Esophagus squamous epithelium (tissue), 5 donors: ENCODE measurements at places on chromosomes 12 and 14.

GRCh38 chr12:4217091-4217490 lies 56.5 kb upstream of the CCND2 start:
- DNase-seq: no peak
- H3K36me3 ChIP-seq: no peaks in the 10 kb centered on the region
- no peaks in the 10 kb centered on the region for H3K27me3 ChIP-seq
- H3K4me3 ChIP-seq: no peak overlapping the region

DNA sequence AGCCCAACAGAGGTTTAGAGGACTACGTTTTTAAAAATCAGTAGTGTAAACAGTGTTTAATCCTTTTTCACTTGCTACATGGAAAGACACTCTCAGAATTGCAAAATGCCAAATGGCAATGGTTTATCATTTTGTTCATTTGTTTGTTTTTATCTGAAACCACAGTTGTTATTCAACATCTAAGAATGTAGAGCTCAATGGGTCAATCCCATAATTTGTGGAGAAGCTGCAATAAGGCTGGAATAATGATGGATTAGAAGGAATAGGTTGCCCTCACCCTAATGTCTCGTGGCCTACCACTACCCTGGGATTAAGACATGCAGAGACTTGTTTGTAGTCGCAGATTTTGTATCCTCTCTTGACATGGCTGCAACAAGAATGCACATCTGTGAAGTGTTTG lies 115.7 kb downstream of the LLPH start:
- H3K27ac ChIP-seq: no peak overlapping the region
- H3K4me1 ChIP-seq: no peaks in the 10 kb centered on the region
- H3K36me3 ChIP-seq: no peaks in the 10 kb centered on the region
- no peak overlapping the region for H3K4me3 ChIP-seq
- H3K27me3 ChIP-seq: no peaks in the 10 kb centered on the region
- DNase-seq: no peak

- DNase-seq: no peak
- no peaks in the 10 kb centered on the region for H3K27me3 ChIP-seq
- H3K4me3 ChIP-seq: no peak overlapping the region
- no peak overlapping the region for H3K27ac ChIP-seq
- no peaks in the 10 kb centered on the region for H3K4me1 ChIP-seq
These were observed 5.9 kb downstream of the CCDC198 start for GRCh38 chr14:57487771-57488170.

GRCh38 chr12:115354007-115354890 lies 670.3 kb upstream of the TBX3 start:
- no peak for DNase-seq
- peak overlapping the region; percentile 85 for H3K27ac ChIP-seq
- peak overlapping the region; percentile 28 for H3K4me3 ChIP-seq
- H3K4me1 ChIP-seq: peaks cover 8% of the 10 kb centered on the region

DNA sequence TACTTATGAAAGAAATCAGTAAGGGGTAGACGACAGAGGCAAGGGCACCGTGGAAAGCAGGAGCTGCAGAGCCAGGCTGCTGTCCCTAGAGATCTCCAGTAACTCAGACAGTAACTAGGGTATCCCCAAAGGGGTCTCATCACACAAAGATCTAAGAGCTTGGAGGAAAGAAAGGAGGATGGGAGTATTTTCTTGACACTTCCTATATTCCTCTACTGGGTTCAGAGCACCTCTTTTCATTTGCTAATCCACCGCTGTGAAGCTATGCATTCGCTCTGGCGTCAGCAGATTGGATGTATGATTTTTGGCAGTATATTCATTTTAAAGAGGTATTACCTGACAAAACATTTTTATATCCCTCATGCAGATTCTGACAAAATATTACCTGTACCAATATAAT lies 12.6 kb downstream of the USP44 start:
- no peak overlapping the region for H3K4me3 ChIP-seq
- DNase-seq: no peak
- H3K4me1 ChIP-seq: peaks cover 10% of the 10 kb centered on the region
- H3K27ac ChIP-seq: no peak overlapping the region
- H3K27me3 ChIP-seq: no peaks in the 10 kb centered on the region
- no peaks in the 10 kb centered on the region for H3K36me3 ChIP-seq

- H3K27me3 ChIP-seq: no peaks in the 10 kb centered on the region
- no peaks in the 10 kb centered on the region for H3K36me3 ChIP-seq
These were observed 566.0 kb upstream of the USP15 start for GRCh38 chr12:61694214-61694613.

GRCh38 chr14:73258076-73258475 lies 20.8 kb downstream of the PAPLN start:
- H3K27ac ChIP-seq: no peak overlapping the region
- no peak for DNase-seq
- no peak overlapping the region for H3K4me3 ChIP-seq
- no peaks in the 10 kb centered on the region for H3K36me3 ChIP-seq
- no peaks in the 10 kb centered on the region for H3K4me1 ChIP-seq

DNA sequence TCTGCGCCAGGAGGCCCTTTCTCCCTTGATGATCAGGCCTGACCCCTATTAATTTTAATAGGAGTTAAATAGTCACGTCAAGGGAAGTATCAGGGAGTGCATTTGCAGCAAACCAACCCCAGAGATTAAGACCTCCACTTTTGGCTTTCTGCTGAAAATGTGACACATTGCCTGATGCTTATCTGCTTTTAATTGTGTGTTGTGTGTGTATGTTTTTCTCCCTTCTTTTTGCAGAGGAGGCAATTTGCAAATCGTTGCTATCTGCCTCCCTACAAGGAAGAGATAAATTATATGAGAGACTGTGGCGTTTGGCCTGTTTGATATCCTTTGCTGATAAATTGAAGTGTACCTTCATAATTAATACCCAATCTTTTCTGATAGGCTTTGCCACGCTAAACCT lies 822.9 kb downstream of the VRK1 start:
- DNase-seq: no peak
- no peak overlapping the region for H3K27ac ChIP-seq
- no peak overlapping the region for H3K4me3 ChIP-seq
- H3K36me3 ChIP-seq: no peaks in the 10 kb centered on the region

GRCh38 chr12:12872934-12873275 lies 18.5 kb upstream of the GPRC5A start:
- H3K27ac ChIP-seq: peak overlapping the region; percentile 60
- H3K4me3 ChIP-seq: no peak overlapping the region
- no peaks in the 10 kb centered on the region for H3K36me3 ChIP-seq
- no peak for DNase-seq
- H3K27me3 ChIP-seq: no peaks in the 10 kb centered on the region

- H3K27me3 ChIP-seq: no peaks in the 10 kb centered on the region
- peak overlapping the region; percentile 91 for H3K4me3 ChIP-seq
- no peak for DNase-seq
- H3K4me1 ChIP-seq: peaks cover 38% of the 10 kb centered on the region
These were observed 691 bp downstream of the SLC2A13 start for GRCh38 chr12:40105265-40105514.

DNA sequence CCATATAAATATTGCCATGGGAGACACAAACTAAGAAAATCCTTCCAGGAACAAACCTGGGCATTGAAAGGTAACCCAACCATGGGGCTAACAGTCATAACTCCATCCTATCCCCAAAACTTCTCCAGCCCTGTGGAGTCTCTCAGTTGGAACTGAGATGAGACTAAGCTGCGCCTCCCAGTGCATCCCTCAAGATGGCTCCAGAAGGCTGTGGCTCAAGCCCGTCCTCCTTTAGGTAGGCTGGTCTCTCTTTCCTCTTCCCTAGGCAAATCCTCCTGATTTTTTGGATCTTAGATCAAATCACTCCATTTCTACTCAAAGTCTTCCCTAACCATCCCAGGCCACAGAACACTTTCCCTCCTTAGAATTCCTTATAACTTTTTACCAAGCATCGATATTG lies 364.3 kb upstream of the CCDC196 start:
- H3K27ac ChIP-seq: no peak overlapping the region
- no peaks in the 10 kb centered on the region for H3K36me3 ChIP-seq
- H3K4me3 ChIP-seq: no peak overlapping the region
- DNase-seq: no peak

DNA sequence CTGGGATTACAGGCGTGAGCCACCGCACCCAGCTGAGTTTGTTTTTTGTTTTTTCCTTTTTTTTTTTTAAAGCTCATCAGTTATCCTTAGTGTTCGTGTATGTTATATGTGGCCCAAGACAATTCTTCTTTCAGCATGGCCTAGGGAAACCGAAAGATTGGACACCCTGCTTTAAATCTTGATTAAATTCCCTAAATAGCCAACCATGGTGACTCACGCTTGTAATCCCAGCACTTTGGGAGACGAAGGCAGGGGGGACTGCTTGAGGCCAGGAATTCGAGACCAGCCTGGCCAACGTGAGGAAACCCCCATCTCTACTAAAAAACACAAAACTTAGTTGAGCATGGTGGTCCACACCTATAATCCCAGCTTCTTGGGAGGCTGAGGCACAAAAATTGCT lies 131.1 kb downstream of the MED13L start:
- no peak overlapping the region for H3K4me3 ChIP-seq
- H3K4me1 ChIP-seq: peaks cover 39% of the 10 kb centered on the region
- no peak for DNase-seq
- no peaks in the 10 kb centered on the region for H3K27me3 ChIP-seq
- H3K27ac ChIP-seq: no peak overlapping the region

GRCh38 chr12:7117670-7118069 lies 8.7 kb upstream of the C1RL start:
- H3K27ac ChIP-seq: no peak overlapping the region
- no peak overlapping the region for H3K4me3 ChIP-seq
- no peaks in the 10 kb centered on the region for H3K36me3 ChIP-seq
- no peaks in the 10 kb centered on the region for H3K27me3 ChIP-seq
- peaks cover 9% of the 10 kb centered on the region for H3K4me1 ChIP-seq

GRCh38 chr14:55026793-55027561 lies at the start of the genes SOCS4 and WDHD1:
SOCS4 (plus strand) TSS chr14:55027236; CDS start chr14:55043042, 15,806 bp downstream.
WDHD1 (minus strand) TSS chr14:55027099; CDS start chr14:55026787, 312 bp downstream.
- no peaks in the 10 kb centered on the region for H3K27me3 ChIP-seq
- peaks cover 47% of the 10 kb centered on the region for H3K4me1 ChIP-seq
- DNase-seq: peak; percentile 45
- peak within 1 kb of the TSS; percentile 91 for H3K27ac ChIP-seq

- H3K4me3 ChIP-seq: no peak overlapping the region
- no peaks in the 10 kb centered on the region for H3K36me3 ChIP-seq
- no peaks in the 10 kb centered on the region for H3K4me1 ChIP-seq
- H3K27me3 ChIP-seq: peaks cover 30% of the 10 kb centered on the region
- H3K27ac ChIP-seq: no peak overlapping the region
- DNase-seq: no peak
These were observed 1.5 kb downstream of the KRT73 start for GRCh38 chr12:52616680-52617402.

GRCh38 chr12:125065021-125065918 lies at the start of gene AACS:
AACS (plus strand) TSS chr12:125065435; CDS start chr12:125065585, 150 bp downstream.
- H3K27ac ChIP-seq: peak within 1 kb of the TSS; percentile 86
- H3K4me1 ChIP-seq: peaks cover 13% of the 10 kb centered on the region
- peaks cover 14% of the 10 kb centered on the region for H3K36me3 ChIP-seq
- no peaks in the 10 kb centered on the region for H3K27me3 ChIP-seq
- DNase-seq: no peak

- peak overlapping the region; percentile 30 for H3K4me3 ChIP-seq
- no peak for DNase-seq
- no peaks in the 10 kb centered on the region for H3K27me3 ChIP-seq
- H3K36me3 ChIP-seq: no peaks in the 10 kb centered on the region
- H3K4me1 ChIP-seq: peaks cover 42% of the 10 kb centered on the region
These were observed 14.9 kb upstream of the IFT81 start for GRCh38 chr12:110109037-110109836.

DNA sequence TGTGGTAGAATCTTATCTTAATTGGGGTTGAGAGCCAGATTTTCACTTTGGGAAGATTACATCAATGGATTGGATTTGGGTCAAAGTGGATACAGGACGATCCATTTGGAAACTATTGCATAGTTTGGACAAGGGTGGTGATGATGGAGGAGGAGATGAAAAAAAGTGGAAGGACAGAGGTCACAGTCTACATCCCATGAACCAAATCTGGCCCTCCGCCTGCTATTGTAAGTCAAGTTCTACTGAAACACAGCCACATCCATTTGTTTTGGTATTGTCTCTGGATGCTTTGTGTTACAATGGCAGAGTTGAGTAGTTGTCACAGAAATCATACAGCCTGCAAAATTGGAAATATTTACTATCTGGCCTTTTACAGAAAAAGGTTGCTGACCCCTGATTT lies 296.8 kb upstream of the NOS1 start:
- H3K36me3 ChIP-seq: no peaks in the 10 kb centered on the region
- H3K4me3 ChIP-seq: no peak overlapping the region
- H3K4me1 ChIP-seq: no peaks in the 10 kb centered on the region
- no peak overlapping the region for H3K27ac ChIP-seq
- H3K27me3 ChIP-seq: no peaks in the 10 kb centered on the region

DNA sequence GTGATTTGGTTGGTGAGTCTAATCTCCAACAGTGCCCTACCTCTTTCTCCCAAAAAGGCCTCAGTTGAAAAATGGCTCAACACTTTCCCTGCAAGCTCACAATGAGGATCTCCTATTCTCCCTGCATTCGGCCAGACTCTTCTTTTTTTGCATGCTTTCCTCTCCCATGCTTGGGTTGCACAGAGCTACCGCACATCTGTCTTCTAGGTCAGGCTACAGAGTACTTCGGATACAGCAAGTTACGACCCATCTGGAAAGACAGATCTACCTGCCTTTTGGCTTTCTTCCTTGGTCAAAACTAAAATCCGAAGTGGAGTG lies 305 bp upstream of the SLC16A7 start:
- DNase-seq: no peak
- H3K27me3 ChIP-seq: no peaks in the 10 kb centered on the region
- peaks cover 9% of the 10 kb centered on the region for H3K4me1 ChIP-seq
- H3K4me3 ChIP-seq: peak overlapping the region; percentile 75

- H3K27ac ChIP-seq: no peak overlapping the region
- H3K27me3 ChIP-seq: no peaks in the 10 kb centered on the region
- no peaks in the 10 kb centered on the region for H3K36me3 ChIP-seq
These were observed 43.9 kb upstream of the GNPNAT1 start for GRCh38 chr14:52835122-52835903.

DNA sequence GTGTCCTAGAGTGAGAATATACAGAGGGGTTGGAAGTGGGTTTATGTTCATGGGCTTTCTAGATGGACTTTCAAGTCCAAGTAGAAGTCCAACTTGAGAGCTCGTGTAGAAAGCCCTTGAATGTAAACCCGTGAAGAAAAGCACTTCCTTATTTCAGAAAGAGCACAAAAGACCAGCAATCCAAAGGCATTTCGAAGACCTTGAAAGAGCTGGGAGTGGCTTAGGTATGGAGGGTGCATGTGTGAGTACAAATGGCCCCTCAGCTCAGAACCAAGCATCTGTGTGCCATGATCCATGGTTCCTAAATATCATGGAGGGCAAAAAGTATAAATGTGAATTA lies 160.7 kb downstream of the ETV6 start:
- no peak for DNase-seq
- H3K36me3 ChIP-seq: no peaks in the 10 kb centered on the region
- H3K4me3 ChIP-seq: no peak overlapping the region
- no peaks in the 10 kb centered on the region for H3K27me3 ChIP-seq
- H3K4me1 ChIP-seq: peaks cover 61% of the 10 kb centered on the region

- H3K4me1 ChIP-seq: peaks cover 28% of the 10 kb centered on the region
- no peak for DNase-seq
- no peaks in the 10 kb centered on the region for H3K36me3 ChIP-seq
- H3K27me3 ChIP-seq: peaks cover 59% of the 10 kb centered on the region
- H3K4me3 ChIP-seq: no peak overlapping the region
- H3K27ac ChIP-seq: no peak overlapping the region
These were observed 3.0 kb downstream of the SIX1 start for GRCh38 chr14:60646226-60646818.
